A172 (cell line): ENCODE measurements at places on chromosomes 16 and 17.

GRCh38 chr17:17999364-18000029, 26.8 kb downstream of the DRC3 start:
- no peak for DNase-seq

- DNase-seq: no peak
Measured at GRCh38 chr17:15411384-15412198, 55.8 kb downstream of the CDRT4 start.

DNA sequence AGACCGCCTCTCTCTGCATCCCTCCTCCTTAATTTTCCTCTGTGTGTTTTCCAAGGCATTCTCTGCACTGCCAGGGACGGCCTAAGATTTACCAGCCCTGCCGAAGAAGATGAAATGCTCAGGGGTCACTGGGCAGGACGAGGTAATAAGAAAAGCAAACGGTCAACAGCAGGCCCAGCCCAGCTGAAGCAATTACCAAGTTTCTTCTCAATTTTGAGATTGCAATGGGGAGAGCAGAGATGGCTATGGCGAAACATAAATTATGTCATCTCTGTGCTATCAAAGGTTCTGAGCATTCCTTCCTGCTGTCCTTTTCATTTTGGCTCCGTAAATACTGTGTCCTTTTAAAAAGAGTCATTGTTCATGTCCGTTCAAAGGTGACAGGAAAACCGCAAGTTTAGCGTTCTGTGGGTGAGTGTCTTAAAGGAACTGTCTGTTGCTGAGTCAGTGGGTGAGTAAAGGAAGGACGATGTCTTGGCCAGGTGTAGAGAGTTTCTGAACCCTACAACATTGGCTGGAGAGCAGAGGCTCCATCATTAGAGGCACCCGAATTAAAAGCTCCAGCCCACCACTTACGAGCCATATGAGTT, 753.9 kb upstream of the EEF2KMT start:
- no peak for DNase-seq

DNA sequence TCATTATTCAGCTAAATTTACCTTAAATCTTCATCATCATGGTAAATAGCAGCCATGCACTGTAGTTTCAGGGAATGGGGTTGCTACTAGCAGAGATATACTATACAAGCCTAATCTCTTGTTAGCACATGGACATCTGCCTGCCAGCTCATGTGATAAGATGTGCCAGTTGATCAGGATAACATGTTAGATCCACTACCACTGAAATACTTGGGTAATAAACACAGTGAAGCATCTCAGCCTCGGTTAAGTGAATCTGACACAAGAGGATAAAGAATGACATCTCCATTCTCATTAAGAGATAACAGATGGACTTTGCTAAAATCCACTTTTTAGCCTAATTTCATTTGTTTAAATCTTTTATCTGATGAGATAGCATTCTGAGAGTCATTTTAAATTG, 256.1 kb downstream of the CDH8 start:
- no peak for DNase-seq

DNA sequence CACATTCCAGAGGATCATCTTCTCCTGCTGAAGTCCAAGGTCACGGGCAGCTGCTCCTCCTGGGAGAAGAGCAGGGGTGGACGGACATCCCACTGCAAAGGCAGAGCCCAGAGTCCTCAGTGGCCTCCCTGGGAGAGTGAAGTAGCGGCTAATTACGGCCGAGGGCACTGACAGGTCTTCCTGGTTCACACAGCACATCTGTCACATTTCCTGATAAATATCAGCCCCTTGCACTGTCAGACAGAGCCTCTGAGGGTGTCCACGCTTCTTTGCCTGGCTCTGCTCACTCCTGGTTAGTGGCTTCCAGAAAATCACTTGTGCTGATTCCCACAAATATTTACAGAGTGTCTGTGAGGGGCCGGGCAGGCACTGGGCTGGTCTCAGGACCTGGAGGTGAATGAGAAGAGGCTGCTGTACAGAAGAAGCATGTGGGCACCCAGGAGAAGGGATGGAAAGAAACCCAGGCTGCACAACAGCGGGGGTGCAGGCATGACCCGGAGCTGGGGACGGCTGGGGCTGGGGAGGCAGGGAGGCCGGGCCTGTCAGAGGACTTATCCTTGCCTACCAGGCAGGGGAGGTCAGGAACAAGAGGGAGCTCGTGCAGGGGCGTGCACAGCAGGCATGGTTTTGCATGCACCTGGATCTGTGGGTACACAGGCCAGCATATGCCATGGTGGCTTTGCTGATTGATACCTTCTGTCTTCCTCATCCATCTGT, 258.2 kb upstream of the TNRC6C start:
- no peak for DNase-seq

GRCh38 chr17:6474906-6475305, 30.7 kb downstream of the PIMREG start:
- no peak for DNase-seq

DNA sequence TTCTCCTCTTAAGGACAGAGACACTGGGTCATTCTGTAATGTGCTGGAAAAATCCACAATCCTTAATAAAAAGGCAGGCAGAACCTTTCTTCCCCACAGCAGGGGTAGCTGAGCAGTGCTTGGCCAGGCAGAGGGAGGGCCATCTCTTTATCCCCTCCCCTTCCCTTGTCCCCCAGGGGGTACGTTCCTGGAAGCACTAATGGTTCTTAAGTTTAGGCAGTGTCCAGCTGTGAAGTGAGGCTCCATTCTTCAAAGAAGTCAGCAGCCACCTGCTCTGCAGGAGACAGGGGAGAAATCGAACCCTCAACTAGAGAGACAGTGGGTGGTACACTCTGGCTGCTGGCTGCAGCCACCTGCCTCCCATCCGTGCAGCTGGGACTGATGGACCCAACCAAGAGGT, 533.9 kb upstream of the CDH11 start:
- no peak for DNase-seq

GRCh38 chr16:57724531-57724930, 11.0 kb upstream of the KATNB1 start:
- no peak for DNase-seq

- no peak for DNase-seq
Measured at GRCh38 chr16:68356249-68356918, 45.6 kb downstream of the PRMT7 start.

DNA sequence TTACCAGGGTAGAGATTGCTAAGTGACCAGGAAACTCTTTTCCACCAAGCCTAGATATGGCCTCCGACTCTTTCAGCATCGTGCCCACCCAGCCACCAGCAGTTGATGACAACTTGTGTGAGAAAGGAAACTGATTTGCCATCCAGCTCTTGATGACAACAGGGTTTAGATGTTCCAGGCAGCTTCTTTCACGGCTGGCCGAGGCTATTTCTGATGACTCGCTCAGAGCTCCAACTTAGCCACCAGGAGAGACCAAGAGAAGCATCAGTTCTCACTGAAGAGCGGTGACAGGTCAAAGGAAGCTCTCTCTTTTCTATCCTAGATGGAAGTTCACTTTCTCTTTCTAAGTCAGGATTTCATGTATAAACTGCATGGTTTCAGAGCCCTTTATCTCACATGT, 61.2 kb downstream of the MPHOSPH6 start:
- no peak for DNase-seq

- DNase-seq: no peak
Measured at GRCh38 chr16:57361404-57361803, 2.8 kb downstream of the CCL22 start.

DNA sequence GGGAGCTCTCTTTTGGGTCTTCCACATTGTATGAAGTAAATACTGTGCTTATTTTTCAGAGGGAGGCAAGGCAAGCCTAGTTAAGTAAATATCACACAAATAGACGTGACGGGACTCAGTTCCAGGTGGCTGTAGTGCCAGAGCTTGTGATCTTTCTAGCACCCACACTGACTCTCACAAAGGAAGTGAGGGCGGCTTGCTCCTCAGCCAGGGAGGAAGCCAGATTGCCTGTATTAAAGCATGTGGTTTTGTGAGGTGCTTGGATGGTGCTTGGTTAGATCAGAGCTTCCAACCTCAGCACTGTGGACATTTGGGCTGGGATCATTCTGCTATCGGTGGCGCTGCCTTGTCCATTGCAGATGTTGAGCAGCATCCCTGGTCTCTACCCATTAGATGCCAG, 80.1 kb downstream of the VAT1L start:
- DNase-seq: no peak

DNA sequence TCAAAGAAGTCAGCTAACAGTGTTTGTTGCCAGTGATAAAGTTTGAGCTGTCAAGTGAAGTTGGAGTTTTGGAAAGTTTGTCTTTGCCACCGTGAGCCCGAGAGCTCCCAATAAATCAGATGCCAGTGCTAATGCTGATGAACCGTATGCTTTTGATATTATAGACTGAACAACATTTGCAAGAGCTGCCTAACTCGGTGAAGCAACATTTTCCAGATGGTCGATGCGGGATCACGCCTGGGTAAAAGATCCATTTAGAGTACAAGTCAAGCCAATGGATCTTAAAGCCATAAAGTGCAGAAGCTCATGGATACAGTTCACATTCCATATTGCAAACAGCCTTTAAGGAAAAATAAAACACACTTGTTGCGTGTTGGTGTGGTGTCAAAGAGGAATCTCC, 9.6 kb downstream of the BANP start:
- no peak for DNase-seq

- peak; percentile 29 for DNase-seq
Measured at GRCh38 chr17:74259667-74260524, 14.1 kb upstream of the DNAI2 start.

DNA sequence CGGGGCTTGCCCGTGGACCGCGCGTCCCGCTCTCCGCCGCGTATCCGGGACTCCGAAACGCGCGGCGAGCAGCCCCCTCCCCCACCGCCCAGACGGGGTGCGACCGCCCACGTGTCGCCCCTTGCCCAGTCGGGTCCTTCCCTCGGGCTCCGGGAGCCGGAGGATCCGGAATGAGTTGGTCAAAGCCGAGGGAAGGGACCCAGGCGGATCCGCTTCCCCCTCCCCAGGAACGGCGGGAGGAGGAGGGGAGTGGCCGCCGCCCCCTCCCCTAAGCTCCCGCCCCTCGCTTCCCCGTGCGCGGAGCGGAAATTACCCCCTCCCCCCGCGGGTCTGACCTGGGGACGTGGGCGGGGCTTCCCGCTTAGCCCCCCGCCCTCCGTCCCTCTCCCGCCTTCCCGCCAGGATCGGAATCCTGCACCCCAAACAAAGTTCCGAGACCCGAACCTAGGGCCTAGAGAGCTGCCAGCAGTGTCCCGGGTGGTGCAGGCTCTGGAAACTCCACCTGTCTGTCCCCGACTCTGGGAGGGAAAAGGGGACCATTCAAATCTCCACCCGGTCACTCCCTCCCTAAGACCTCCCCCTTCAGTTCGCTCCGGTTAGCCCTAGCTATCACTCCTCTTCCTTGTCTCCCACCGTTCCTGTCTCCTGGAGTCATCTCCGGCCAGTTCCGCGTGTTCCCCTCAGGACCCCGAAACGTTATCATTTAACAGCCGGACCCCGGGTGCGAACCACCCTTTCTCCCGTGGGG, 1.0 kb upstream of the IGF2BP1 start:
- peak; percentile 94 for DNase-seq

DNA sequence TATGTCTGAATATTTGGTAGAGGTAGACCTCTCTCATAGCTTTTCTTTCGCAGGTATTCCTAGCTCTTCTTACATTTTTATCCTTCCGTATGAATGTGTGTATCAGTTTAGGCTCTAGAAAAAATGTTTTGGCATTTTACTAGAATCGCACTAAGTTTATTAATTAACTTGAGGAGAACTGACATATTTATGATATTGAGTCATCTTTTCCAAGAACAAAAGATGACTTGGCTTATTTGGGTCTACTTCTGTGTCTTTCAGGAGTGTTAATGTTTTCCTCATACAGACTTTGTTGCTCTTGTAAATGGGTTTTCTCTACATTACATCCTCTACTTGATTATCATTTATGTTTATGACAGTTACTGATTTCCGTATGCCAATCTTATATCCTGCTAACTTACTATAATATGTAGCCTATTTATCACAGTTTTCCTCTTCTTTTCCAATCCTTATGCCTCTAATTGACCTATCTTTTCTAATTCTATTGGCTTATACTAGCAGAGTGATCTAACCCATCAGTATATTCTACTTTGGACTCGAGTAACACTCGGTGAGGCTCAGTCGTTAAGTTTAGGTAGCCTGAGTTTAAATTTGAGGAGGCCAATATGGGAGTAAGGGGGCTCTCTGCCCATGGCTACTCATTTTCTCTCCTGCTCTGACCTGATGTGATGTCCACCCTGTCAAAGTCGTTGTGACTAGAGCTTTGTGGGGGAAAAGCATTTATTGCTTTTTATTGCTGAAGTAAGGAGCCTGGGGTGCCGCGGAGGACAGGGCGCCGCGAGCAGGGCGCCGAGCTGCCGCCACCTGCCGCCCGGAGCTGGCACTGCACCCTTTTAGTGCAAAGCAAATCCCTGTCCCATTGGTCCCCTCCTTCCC, 20.0 kb downstream of the ST6GALNAC1 start:
- DNase-seq: peak; percentile 61

GRCh38 chr16:88705801-88706228, 393 bp downstream of the RNF166 start:
- DNase-seq: no peak

DNA sequence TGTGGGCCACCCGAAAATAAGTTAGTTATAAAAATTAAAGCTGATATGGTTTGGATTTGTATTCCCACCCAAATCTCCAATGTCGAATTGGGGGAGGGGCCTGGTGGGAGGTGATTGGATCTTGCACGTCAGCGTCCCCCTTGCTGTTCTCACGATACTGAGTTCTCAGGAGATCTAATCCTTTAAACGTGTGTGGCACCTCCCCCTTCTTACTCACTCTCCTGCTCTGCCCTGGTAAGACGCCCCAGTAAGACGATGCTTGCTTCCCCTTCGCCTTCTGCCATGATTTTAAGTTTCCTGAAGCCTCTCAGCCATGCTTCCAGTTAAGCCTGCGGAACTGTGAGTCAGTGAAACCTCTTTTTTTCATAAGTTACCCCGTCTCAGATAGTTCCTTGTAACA, 35.4 kb downstream of the SYCE1L start:
- DNase-seq: peak; percentile 59

DNA sequence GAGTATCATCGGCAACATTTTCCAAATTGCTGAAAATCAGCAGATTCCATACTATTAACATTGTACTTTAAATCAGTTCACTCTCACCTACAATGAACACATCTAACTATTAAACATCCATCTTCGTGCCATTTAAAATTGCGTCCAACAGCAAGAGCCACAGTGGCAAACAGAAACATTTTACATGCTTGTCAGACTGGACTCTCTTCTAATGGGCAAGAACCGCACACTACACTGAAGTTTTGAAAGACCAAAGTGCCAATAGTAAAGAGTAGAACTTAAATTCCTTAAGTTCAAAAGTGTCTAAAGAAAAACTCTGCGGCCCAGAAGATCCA, 652 bp downstream of the RPS15A start:
- DNase-seq: no peak
